Smooth muscle cell of the pulmonary artery (primary cell): ENCODE measurements at places on chromosomes 5 and 9. TPM values are rescaled to one million over a fixed set of nuclear protein-coding genes. Genes with fewer than 3 reads are reported as not detected.

FRRS1L gene
- 0.07 and 0.10 TPM in 2 replicates for total RNA-seq

PCDHGB2 gene
- 3.2 and 3.9 TPM in 2 replicates for total RNA-seq

MYMK gene
- not detected in 2 replicates for total RNA-seq

TRIM36 gene
- total RNA-seq = 0.13 TPM in 2 replicates

F12 gene
- total RNA-seq = 0.17 TPM in 1 of 2 replicates, not detected in the other

WNT8A gene
- not detected in 2 replicates for total RNA-seq

CBY3 gene
- total RNA-seq = 0.20 TPM in 1 of 2 replicates, not detected in the other

SOWAHA gene
- total RNA-seq = under 0.01 TPM in 1 of 2 replicates, not detected in the other

SLC28A3 gene
- total RNA-seq = 0.36 and 0.46 TPM in 2 replicates

SPAAR gene
- 0.13 and 0.26 TPM in 2 replicates for total RNA-seq

GPRIN1 gene
- 2.1 and 2.9 TPM in 2 replicates for total RNA-seq

GPX8 gene
- 110 and 162 TPM in 2 replicates for total RNA-seq

RGS7BP gene
- total RNA-seq = 6.1 and 6.2 TPM in 2 replicates

FAM221B gene
- not detected in 2 replicates for total RNA-seq

BHMT2 gene
- total RNA-seq = 3.1 and 6.4 TPM in 2 replicates

DBH gene
- not detected in 2 replicates for total RNA-seq

ENTPD2 gene
- total RNA-seq = not detected in 2 replicates

CRHBP gene
- total RNA-seq = 0.33 and 3.7 TPM in 2 replicates

PCDHGA6 gene
- 5.3 and 6.7 TPM in 2 replicates for total RNA-seq

CD72 gene
- 0.46 and 0.78 TPM in 2 replicates for total RNA-seq

ZNF608 gene
- total RNA-seq = 7.7 and 10.1 TPM in 2 replicates

IL4 gene
- not detected in 2 replicates for total RNA-seq

ANKRD33B gene
- 2.0 and 5.5 TPM in 2 replicates for total RNA-seq

ORM2 gene
- total RNA-seq = not detected in 2 replicates

GPR150 gene
- 0.40 and 0.46 TPM in 2 replicates for total RNA-seq

FLT4 gene
- 0.03 and 0.33 TPM in 2 replicates for total RNA-seq

ZNF883 gene
- 3.2 and 3.3 TPM in 2 replicates for total RNA-seq

FOXD4L4 gene
- total RNA-seq = 0.17 and 0.20 TPM in 2 replicates

BTNL8 gene
- total RNA-seq = not detected in 2 replicates

PGM5 gene
- 16.3 and 33.3 TPM in 2 replicates for total RNA-seq

CCNO gene
- 0.13 and 1.1 TPM in 2 replicates for total RNA-seq

THBS4 gene
- total RNA-seq = 0.63 and 2.1 TPM in 2 replicates

PTGS1 gene
- total RNA-seq = 93.5 and 257 TPM in 2 replicates

SWI5 gene
- total RNA-seq = 34.5 and 35.3 TPM in 2 replicates

DTWD2 gene
- total RNA-seq = 6.9 and 7.8 TPM in 2 replicates

RASGEF1C gene
- not detected in 2 replicates for total RNA-seq

PTGES gene
- total RNA-seq = 6.5 and 21.0 TPM in 2 replicates

IFNA2 gene
- total RNA-seq = not detected in 2 replicates

GLDC gene
- total RNA-seq = 0.33 and 2.3 TPM in 2 replicates

MGAT4B gene
- 207 and 369 TPM in 2 replicates for total RNA-seq

SHOC1 gene
- under 0.01 TPM in 1 of 2 replicates, not detected in the other for total RNA-seq

ARL14EPL gene
- not detected in 2 replicates for total RNA-seq

PCDHB4 gene
- 0.20 and 0.59 TPM in 2 replicates for total RNA-seq
